ENCODE measurements at places on chromosomes 1 and 21.

DNA sequence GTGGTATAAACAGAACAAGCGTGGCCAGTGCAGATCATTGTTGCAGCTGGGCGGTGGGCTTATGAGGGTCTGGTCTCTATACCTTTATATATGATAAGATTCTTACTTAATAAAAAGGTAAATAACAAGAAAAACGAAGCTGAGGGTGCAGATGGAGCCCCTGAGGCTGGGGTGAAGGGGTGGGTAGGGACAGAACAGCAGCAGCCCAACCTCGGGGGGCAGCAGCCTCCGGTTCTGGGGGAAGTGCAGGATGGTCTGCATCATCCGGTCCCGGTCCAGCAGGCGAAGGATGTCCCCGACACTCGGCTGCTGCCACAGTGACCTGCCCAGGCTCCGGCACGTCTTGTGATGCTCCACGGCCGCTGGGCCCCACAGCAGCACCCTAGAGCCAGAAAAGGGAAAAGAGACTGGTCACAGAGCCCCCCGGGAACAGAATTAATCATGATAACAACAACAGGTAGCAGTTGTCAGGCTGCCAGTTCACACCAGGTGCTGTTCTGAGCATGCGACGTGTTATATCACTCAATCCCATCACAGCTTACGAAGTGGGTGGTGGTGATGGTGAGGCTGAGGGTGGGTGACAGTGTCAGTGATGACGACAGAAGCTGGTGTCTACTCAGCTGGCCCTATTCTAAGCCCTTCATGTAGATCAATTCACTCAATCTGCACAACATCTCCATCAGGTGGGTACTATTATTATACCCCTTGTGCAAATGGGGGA, 35.5 kb downstream of the MRAP start:
- no peak for DNase-seq

GRCh38 chr1:41812051-41812450, 106.7 kb downstream of the HIVEP3 start:
- no peak for DNase-seq

DNA sequence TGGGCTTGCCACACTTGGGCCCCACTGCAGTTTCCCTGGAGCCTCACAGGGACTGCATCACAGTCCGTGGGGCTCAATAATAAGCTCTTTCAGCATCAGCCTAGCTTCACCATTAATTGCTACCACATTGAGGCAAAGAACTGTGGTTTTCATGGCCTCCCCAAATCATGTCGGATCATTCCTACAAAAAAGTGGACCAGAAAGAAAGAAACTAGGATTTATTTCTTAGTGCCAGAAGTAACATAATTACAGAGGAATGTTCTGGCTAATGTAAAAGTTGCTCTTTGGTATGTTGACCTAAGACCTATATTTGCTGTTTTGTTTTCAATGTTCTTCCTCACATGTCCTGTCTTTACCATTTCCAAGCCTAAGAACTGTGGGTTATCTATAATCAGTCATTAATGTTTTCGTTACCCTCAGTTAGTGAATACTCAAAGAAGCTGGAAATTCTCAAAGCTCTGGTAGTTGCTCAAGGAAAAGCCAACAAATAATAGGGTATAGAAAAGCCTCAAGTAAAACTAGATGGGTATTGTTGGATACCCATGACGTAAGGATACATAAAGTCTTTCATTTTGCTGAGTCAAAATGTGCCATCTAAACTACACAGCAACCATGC, 173.9 kb downstream of the LTN1 start:
- DNase-seq: no peak

DNA sequence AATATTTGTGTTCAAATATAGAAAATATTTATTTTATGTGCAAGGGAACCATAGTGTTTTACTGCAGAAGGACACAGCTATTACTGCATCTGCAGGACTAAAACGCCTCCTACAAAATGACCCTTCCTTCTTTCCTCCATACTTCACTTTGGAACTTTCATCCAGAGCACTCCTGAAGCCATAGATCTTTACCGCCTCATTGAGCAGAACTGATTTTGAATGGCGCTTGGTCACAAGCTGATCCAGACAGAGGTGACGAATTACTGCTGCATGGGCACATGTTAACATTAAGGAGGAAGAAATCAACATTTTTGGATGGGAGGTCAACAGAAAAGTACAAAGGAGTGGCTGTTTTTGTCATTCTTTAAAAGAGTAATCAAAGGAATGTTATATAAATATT, 931.6 kb downstream of the NCAM2 start:
- DNase-seq: no peak

GRCh38 chr1:111990878-111991718, 1.6 kb upstream of the KCND3 start:
- no peak for DNase-seq

GRCh38 chr1:40039245-40039756, 1.2 kb upstream of the CAP1 start:
- DNase-seq: no peak

DNA sequence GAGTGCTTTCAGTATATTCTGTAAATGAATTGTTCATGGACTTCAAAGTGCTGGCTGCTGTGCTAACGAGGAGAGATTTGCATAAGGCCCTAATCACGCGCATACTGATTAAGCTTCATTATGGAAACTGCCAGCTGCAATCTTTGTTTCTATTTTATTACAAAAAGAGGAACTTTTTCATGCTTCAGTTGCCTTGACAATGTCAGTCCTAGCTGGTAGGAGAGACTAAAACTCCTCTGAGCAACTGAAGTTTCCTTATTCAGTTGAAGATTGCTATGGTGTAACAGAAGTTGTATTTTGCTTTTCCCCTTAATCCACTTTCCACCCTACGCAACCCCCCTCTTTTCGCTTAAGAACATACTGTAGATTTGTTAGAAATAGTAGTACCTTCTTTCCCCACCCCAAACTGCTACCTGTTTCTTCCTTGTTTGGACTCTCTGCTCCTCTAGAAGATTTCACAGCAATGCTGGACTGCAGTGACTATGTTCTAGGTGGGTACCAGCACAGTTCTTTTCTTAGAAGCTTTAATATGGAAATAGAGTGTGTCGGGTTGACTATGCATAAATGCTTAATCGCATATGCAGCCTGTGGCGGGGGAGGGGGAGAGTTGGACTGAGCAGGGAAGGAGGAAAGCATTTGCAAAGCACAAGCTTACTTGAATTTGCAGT, 108.3 kb downstream of the POU2F1 start:
- DNase-seq: no peak

GRCh38 chr1:246591958-246592357, 25.7 kb downstream of the CNST start:
- DNase-seq: no peak

- DNase-seq: no peak
These were observed 45.1 kb upstream of the GUCA2A start for GRCh38 chr1:42209526-42210251.

- no peak for DNase-seq
These were observed 8.4 kb upstream of the IL12RB2 start for GRCh38 chr1:67299296-67299695.

DNA sequence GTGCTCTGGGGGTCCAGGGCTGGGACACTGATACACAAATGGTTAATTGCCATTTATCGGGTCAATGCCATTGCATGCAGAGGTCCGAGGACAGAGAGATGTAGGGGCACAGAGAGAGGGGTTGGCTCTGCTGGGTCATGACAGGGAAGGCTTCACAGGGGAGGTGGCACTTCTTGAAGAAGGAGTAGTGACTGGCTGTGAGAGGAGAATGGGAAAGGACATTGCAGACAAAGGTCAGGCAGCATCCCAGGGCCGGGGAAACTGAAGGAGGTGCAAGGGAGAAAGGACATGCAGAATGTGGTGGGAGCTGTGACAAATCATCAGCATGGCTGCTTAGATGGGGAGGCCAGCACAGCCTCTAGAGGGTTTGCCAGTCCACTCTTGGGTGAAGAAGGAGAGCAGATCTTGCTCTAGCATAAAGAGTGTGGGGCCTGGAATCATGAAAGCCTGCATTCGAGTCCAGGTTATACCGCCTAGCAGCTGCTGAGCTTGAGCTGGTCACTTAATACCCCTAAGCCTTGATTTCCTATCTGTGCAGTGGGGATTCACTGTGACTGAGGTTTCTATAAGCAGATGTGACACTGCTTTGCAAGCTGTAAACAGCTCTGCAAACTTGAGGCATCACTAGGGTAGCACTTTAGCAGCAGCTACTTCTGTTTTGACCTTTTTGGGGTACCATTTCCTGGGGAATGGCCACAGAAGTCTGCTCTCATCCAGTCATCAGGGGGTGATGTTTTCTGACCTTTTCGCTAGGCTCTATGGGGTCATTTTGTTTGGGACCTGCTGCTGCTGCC, 59.2 kb upstream of the EPS8L3 start:
- no peak for DNase-seq

GRCh38 chr1:182249201-182249676, 142.4 kb downstream of the GLUL start:
- no peak for DNase-seq

- DNase-seq: no peak
These were observed 51.0 kb downstream of the SIK1 start for GRCh38 chr21:43375837-43376477.

DNA sequence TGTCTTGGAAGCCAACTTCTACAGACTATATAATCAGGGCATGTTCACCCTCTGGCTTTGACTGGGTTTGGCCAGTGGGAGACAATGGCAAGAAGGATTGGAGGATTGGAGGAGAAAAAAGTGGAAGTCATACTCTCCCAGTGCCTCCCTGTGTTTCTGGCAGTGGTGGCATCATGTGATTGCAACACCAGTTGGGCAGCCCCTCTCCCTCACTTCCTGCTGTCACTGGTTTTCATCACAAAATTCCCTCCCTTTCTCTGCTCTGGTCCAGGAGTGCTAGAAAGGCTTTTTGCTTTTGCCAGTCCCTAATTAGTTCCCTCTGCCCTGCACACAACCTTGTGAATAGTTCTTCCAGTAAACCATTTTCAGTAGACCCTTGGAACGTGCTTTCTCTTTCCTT, 3.7 kb upstream of the QSOX1 start:
- no peak for DNase-seq

DNA sequence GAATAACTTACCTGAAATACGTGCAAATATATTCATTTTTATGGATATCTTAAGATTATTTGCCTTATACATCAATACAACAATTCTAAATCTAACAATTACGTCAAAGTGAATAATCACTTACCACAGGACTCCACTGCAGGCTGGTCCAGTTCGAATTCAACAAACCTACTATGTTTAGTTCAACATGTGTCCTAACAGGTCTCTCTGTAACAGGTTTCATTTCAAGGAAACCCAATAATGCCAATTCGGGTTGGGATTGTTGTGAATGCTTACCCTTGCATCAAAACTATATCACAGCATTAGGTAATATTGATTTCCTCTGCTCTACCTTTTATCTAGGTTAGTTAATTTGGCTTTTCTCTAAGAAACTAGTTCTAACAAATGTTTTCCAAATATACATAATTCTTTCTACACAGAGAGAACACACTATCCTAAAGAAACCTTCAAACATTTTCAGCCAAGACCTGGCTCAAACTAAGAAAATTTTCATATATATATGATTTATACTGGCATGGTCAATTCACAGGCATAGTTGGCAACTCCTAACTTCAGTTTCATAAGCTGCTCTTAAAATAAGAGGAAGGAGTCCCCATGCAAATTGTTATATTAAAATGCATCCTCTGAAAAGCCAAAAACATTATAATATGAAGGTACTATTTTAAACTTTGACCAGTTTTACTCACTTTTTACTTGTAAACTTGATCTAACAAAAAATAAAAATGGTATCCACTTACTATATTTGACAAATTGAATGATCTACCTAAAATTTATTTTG, 4.5 kb downstream of the IVNS1ABP start:
- DNase-seq: no peak

- DNase-seq: no peak
These were observed 14.9 kb upstream of the HJV start for GRCh38 chr1:146036241-146036964.

- no peak for DNase-seq
These were observed 1047.6 kb upstream of the ADGRL4 start for GRCh38 chr1:80054129-80054528.

GRCh38 chr1:176241385-176242015, 34.4 kb upstream of the COP1 start:
- no peak for DNase-seq

DNA sequence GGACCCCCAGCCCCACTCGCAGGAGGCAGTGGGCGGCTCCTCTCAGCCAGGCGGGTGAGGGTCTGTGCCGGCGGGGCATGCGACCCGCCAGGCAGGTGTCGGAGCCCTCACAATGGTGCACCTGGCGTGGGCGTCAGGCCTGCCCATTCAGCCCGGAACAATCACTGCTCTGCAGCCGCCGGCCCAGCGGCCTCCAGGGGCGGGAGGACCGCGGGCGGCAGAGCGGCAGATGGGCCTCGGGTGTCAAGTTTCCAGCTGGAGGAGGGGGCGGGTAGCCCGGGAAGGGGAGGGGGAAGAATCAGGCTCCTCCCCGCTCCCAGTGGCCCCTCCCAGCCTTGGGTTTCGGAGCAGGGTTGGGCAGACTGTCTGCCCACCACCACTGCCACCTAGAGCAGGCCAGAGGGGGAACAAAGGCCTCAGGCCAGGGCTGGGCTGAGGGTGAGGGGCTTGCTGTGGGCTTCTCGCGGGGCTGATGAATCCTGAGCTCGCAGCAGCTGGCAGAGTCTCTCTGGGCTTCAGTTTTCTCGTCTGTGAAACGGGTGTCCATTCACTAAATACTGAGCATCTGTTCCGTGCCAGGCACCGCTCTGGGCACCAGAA, 39.5 kb upstream of the CASZ1 start:
- no peak for DNase-seq

DNA sequence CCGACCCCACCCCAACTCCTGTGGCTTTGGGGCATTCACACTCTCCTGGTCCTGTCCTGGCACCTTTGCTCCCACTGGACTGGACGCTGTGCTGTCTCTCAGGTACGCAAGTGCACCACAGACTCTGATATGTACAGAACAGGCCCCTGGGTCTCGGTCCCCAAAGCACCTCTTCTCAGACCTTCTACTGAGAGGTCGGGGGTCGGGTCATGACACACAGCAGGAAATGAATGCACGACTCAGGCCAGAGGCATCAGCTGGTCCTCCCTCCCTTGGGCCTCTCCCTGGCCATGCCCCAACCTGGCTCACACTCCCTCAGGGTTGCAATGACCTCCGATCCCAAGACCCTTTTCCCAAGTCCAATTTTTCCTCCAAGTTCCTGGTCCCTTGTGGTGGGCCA, 1.8 kb upstream of the KRTAP10-12 start:
- no peak for DNase-seq

GRCh38 chr1:21669258-21670058, at the start of gene RAP1GAP:
Gene RAP1GAP (minus strand): TSS chr1:21669357. CDS start chr1:21620032, 49,325 bp downstream.
- no peak for DNase-seq

- DNase-seq: no peak
These were observed 36.6 kb upstream of the KCTD3 start for GRCh38 chr1:215530401-215530984.

DNA sequence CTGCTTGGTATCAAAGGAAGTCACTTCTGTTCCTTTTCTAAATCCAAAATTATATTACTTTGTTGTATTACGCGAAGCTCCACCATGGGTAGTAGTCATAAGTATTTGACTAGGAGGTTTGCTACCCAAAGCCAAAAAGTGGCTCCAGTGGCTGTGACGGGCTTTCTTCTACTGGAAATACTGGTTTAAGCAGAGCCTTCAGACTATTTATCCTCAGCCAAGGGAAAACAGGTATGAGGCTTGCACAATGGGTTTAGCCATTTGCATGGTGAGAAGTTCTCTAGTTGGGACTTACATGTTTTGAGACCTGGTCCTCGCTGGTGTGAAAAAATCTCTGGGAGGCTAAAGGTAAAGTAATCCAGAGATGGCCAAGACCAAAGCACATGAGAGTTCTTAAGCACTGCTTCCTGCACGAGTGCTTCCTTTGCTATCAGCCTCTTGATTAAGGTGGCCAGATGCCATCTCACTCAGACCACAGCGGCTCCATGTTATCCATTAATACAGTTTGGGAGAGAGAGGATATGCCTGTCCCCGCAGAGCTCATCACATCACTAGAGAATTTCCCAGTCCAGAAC, 121.2 kb downstream of the PIK3R3 start:
- no peak for DNase-seq

- DNase-seq: no peak
These were observed 61.7 kb upstream of the USP24 start for GRCh38 chr1:55276671-55277376.
